Thoracic aorta endothelial cell (primary cell): ENCODE measurements at places on chromosomes 4 and X. TPM values are rescaled to one million over a fixed set of nuclear protein-coding genes. Genes with fewer than 3 reads are reported as not detected.

RIPPLY1 gene
- not detected in 2 replicates for total RNA-seq

AFM gene
- total RNA-seq = not detected in 2 replicates

USP38 gene
- total RNA-seq = 36.7 and 37.3 TPM in 2 replicates

LONRF3 gene
- 16.7 and 18.8 TPM in 2 replicates for total RNA-seq

GABRB1 gene
- total RNA-seq = not detected in 2 replicates

CFP gene
- total RNA-seq = 0.13 and 0.14 TPM in 2 replicates

BEX5 gene
- 5.3 TPM in 1 of 2 replicates, not detected in the other for total RNA-seq

TEX13C gene
- total RNA-seq = not detected in 2 replicates

TMEM154 gene
- total RNA-seq = 12.1 and 20.7 TPM in 2 replicates

NIPAL1 gene
- 0.80 and 2.9 TPM in 2 replicates for total RNA-seq

CTAG2 gene
- total RNA-seq = not detected in 2 replicates

SPATA4 gene
- total RNA-seq = under 0.01 and 0.22 TPM in 2 replicates

CXCL11 gene
- total RNA-seq = 0.66 and 1.1 TPM in 2 replicates

XAGE2 gene
- not detected in 2 replicates for total RNA-seq

ZFYVE28 gene
- 7.2 and 11.5 TPM in 2 replicates for total RNA-seq

EIF2S3 gene
- 383 and 440 TPM in 2 replicates for total RNA-seq

QRFPR gene
- not detected in 2 replicates for total RNA-seq

NRK gene
- 1.6 and 5.3 TPM in 2 replicates for total RNA-seq

F11 gene
- total RNA-seq = not detected in 2 replicates

CCKAR gene
- total RNA-seq = not detected in 2 replicates

DTHD1 gene
- not detected in 2 replicates for total RNA-seq

SPACA5 gene
- total RNA-seq = not detected in 2 replicates

SYN1 gene
- total RNA-seq = not detected in 2 replicates

EFHC2 gene
- 0.07 TPM in 1 of 2 replicates, not detected in the other for total RNA-seq

PAGE2B gene
- not detected in 2 replicates for total RNA-seq

AKAP4 gene
- total RNA-seq = not detected in 2 replicates

CXXC4 gene
- under 0.01 and 0.36 TPM in 2 replicates for total RNA-seq
